ENCODE measurements at places on chromosomes 6 and 20.

DNA sequence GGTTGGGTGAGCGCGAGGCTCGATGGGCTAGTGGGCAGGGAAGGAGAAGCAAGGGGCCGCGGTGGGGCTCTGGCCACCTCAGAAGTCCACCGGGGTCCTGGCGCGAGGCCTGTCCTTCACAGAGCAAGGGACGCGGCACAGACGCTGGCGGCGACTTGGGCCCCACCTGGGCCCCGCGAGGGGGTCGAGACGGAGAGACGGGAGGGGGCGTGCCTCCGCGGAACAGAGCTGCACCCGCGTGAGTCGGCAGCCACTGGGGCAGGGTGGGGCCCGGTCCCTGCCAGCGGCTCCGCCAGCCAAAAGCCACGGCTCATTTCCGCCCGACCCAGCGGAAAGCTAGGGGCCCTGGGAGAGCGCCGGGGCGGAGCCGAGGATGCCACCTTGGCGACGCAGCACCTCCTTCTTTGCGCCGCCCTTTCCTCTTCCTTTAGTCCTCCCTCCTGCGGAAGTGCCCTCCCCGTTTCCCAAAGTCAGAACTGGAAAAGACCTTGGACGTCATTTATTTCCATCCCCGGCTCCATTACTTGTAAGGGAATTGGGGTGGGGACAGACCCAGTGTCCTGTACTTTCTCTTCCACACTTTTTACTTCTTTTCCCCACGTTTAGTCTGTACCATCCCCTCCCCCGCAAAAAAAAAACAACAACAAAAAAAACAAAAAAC is at the start of gene CUL7:
Gene CUL7, minus strand, starts transcription at position 307 of the 661 bp plus-strand sequence. CDS start 1,063 bp downstream, outside the sequence.
- no peaks in the 10 kb centered on the region for H3K27me3 ChIP-seq
- H3K4me3 ChIP-seq: peak within 1 kb of the TSS; percentile 85
- peaks cover 4% of the 10 kb centered on the region for H3K4me1 ChIP-seq
- H3K27ac ChIP-seq: peak within 1 kb of the TSS; percentile 96
- peaks cover 46% of the 10 kb centered on the region for H3K36me3 ChIP-seq

DNA sequence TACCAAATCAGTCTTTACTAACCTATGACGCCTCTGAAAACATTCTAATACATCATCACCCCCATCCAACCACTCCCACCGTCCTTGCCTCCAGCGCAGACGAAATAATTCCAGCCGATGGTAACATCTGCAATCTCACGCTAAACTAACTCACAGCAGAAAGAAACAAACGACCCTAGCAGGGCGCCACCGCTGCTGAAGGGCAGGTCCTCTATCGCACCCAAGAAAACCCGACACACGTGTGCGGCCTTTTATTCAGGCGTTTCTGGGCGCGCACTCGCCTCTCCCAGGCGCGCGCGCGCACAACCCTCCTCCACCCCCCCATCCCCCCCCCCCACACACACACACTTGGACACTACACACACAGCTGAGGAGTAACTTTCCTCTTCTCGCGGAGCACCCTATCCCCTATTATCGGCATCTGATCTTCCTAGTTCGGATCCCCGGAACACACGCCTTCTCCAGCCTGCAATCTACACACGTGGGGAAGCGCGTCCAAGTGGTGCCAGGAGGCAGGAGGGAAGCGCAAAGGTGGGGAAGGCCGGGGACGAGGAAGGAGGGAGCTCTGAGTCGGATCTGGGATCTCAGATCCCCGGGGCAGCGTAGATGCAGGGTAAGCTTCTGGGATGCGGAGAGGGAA is 1.4 kb downstream of the GFOD1 start:
- peak overlapping the region; percentile 97 for H3K4me3 ChIP-seq
- peak; percentile 76 for DNase-seq
- peak overlapping the region; percentile 93 for H3K27ac ChIP-seq
- H3K4me1 ChIP-seq: no peaks in the 10 kb centered on the region

GRCh38 chr6:15985379-15985959 is 143.4 kb upstream of the MYLIP start:
- no peaks in the 10 kb centered on the region for H3K4me1 ChIP-seq
- no peaks in the 10 kb centered on the region for H3K27me3 ChIP-seq
- DNase-seq: no peak
- no peak overlapping the region for H3K27ac ChIP-seq
- H3K4me3 ChIP-seq: no peak overlapping the region
- no peaks in the 10 kb centered on the region for H3K36me3 ChIP-seq

DNA sequence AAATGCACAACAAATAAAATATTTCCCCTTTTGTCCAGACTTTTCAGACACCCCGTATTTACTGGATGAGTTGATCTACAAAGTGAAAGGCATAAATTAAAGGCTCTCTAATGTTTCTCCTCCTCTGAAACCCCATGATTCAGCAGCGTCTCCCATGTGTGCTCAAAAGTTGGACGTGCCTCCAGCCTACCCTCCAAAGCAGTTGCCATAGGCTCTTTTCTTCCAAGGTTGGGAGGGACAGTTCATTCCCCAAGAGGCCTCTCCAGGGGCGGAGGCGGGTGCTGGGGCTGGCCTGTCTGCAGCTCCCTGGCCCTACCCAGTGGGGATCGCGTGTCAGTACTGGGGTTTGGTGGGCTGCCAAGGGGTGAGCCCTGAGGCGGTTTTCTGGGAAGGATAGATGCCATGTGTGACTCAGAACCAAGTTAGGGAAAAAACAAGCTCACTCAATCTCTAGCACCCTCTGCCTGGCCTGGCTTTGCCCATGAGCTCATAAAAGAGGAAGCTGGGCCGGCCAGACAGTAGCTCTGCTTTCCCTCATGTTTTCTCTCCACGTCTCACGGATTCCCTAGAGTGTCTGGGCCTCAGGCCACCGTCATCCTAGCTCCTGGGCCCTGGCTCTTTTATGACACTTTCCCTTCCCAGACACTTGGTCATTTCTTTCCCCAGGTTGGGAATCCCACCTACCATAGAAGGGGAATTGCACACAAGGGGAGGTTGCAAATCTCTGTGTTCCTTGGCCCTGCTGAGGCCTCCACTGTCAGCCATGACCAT is 8.0 kb upstream of the IER3 start:
- peak overlapping the region; percentile 66 for H3K27ac ChIP-seq
- H3K27me3 ChIP-seq: no peaks in the 10 kb centered on the region
- DNase-seq: peak; percentile 71
- H3K4me3 ChIP-seq: no peak overlapping the region

- H3K27ac ChIP-seq: no peak overlapping the region
- H3K4me3 ChIP-seq: no peak overlapping the region
- no peaks in the 10 kb centered on the region for H3K36me3 ChIP-seq
- DNase-seq: no peak
- H3K4me1 ChIP-seq: peaks cover 3% of the 10 kb centered on the region
Measured at GRCh38 chr6:107676042-107676441, 148.1 kb downstream of the SCML4 start.

DNA sequence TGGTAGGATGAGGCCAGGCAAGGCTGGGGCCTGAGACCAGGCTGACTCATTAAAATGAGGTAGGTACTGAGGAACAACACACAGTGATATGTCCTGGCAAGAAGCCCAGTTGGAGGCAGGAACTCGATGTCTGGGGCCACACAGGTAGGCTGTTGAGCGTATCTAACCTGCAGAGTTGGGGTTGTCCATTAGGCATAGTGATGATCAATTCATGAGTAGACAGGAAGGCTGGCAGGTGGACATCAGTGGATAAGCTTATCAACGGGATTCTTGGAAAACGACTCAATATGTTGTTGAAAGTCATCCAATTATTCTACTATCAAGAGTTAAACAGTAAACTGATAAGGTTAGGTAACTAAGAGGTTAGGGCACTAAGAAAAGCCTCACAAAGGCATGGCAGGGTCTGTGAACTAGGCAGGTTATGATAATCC is 193.2 kb upstream of the COL21A1 start:
- no peaks in the 10 kb centered on the region for H3K27me3 ChIP-seq
- H3K4me1 ChIP-seq: no peaks in the 10 kb centered on the region
- DNase-seq: peak; percentile 42
- H3K4me3 ChIP-seq: no peak overlapping the region

- DNase-seq: peak; percentile 32
- no peaks in the 10 kb centered on the region for H3K36me3 ChIP-seq
- no peaks in the 10 kb centered on the region for H3K27me3 ChIP-seq
- H3K27ac ChIP-seq: no peak overlapping the region
- H3K4me3 ChIP-seq: no peak overlapping the region
- no peaks in the 10 kb centered on the region for H3K4me1 ChIP-seq
Measured at GRCh38 chr20:15857173-15857784, 716.0 kb downstream of the KIF16B start.

DNA sequence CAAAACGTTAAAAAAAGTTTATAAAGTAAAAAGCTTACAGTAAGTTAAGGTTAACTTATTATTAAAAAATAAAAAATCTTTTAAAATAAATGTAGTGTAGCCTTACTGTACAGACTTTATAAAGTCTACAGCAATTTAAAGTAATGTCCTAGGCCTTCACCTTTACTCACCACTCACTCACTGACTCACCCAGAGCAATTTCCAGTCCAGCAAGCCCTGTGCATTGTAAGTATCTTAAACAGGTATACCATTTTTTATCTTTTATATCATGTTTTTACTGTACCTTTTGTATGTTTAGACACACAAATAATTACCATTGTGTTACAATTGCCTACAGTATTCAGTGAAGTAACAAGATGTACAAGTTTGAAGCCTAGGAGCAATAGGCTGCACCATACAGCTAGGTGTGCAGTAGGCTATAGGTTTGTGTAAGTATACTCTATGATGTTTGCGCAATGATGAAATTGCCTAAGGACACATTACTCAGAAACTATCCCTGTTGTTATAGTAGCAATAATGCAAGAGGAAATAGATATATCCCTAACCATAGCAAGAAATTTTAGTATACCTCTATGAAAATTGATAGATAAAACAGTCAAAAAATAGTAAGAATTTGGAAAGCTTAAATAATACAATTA is 39.5 kb downstream of the FBXO5 start:
- no peaks in the 10 kb centered on the region for H3K4me1 ChIP-seq
- DNase-seq: no peak
- H3K4me3 ChIP-seq: no peak overlapping the region
- H3K27me3 ChIP-seq: no peaks in the 10 kb centered on the region
- no peaks in the 10 kb centered on the region for H3K36me3 ChIP-seq
- H3K27ac ChIP-seq: no peak overlapping the region

DNA sequence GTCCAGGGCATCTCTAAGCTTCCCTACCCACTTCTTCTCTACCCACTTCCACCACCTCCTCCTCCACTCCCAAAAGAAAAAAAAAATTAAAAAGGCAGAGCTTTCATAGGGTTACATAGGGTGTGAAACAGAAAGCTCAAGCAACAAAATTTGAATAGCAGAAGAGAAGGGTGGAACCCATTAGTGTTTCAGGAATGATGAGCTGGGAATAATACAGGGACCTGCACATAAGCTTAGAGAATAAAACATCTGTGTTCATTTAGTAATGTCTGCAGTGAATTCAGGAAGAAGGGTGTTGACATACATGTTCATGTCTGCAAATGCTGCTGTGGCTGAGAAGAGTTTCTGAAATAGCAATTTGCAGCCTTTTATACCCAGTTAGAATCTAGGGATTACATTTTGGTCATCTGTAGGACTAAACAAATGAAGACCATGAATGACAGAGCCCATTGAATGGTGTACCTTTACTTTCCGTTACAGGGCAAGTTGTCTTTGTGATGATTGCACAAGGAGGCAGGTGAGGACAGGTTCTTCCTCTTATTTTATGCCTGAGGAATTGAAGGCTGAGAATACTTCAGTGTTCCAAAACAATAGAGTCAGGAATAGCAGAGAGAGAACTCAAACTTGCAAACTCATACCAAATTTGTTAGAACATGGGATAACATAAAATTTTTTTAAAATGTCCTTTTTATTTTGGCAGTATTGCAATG is 975.1 kb downstream of the TFAP2A start:
- H3K27ac ChIP-seq: no peak overlapping the region
- no peaks in the 10 kb centered on the region for H3K36me3 ChIP-seq
- H3K4me3 ChIP-seq: no peak overlapping the region

DNA sequence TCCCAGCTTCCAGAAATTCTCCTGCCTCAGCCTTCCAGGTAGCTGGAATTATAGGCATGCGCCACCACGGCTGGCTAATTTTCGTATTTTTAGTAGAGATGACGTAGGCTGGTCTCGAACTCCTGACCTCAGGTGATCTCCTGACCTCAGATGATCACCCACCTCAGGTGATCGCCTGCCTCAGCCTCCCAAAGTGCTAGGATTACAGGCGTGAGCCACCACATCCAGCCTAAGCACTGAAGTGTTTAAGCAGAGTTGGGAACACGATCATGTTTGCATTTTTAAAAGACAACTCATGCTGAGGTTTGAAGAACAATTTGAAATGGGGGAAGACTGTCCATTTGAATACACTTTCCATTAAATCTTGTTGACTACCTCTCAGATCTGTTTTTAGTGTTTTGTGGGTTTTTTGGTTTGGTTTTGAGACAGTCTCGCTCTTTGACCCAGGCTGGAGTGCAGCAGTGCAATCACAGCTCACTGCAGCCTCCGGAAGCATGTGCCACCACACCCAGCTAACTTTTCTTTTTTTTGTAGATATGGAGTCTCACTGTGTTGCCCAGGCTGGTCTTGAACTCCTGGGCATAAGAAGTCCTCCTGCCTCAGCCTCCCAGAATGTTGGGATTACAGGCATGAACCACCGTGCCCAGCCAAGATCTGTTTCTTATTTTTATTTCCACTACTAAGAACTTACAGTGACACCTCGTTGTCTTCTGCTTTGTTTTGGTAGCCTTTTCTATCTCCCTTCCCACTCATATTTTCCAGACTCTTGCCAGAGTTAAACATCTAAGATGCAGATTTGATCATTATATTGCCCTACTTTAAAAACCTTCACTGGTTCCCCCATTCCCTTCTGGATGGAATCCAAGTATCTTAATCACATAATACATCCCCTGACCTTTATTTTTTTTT is 5.5 kb downstream of the CASP8AP2 start:
- H3K27ac ChIP-seq: peak overlapping the region; percentile 53
- H3K4me1 ChIP-seq: peaks cover 4% of the 10 kb centered on the region
- H3K4me3 ChIP-seq: no peak overlapping the region
- H3K27me3 ChIP-seq: no peaks in the 10 kb centered on the region
- H3K36me3 ChIP-seq: peaks cover 9% of the 10 kb centered on the region

GRCh38 chr6:36836111-36837021 is 2.9 kb downstream of the CPNE5 start:
- no peak overlapping the region for H3K27ac ChIP-seq
- no peak for DNase-seq
- H3K27me3 ChIP-seq: peaks cover 7% of the 10 kb centered on the region
- H3K4me3 ChIP-seq: no peak overlapping the region

- no peaks in the 10 kb centered on the region for H3K36me3 ChIP-seq
- H3K4me3 ChIP-seq: no peak overlapping the region
- H3K27me3 ChIP-seq: no peaks in the 10 kb centered on the region
- peak overlapping the region; percentile 52 for H3K27ac ChIP-seq
Measured at GRCh38 chr6:56863366-56863765, 91.5 kb upstream of the BEND6 start.

DNA sequence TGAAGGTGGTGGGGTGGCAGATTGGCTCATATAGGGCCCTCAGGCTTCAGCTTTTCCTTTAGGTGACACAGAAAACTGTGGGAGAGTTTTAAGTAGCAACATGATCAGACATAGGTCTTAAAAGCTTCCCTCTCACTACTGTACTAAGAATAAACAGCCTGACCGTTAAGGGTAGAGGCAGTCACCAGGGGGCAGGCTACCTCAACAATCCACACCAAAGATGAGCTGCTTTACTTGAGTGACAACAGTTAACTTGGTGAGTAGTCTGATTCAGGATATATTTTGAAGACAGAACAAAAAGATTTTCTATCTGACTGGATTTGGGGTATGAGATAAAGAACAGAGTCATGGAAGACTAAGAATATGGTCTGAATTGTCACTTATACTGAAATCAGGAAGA is 193.1 kb upstream of the SHLD1 start:
- peak; percentile 60 for DNase-seq
- H3K27ac ChIP-seq: no peak overlapping the region
- no peaks in the 10 kb centered on the region for H3K4me1 ChIP-seq
- no peaks in the 10 kb centered on the region for H3K27me3 ChIP-seq
- H3K4me3 ChIP-seq: no peak overlapping the region

GRCh38 chr6:13703496-13703895 is 8.1 kb downstream of the RANBP9 start:
- no peaks in the 10 kb centered on the region for H3K36me3 ChIP-seq
- H3K27ac ChIP-seq: no peak overlapping the region
- peaks cover 22% of the 10 kb centered on the region for H3K4me1 ChIP-seq
- H3K4me3 ChIP-seq: no peak overlapping the region
- no peak for DNase-seq
